ENCODE measurements at places on chromosomes 11 and 22.

DNA sequence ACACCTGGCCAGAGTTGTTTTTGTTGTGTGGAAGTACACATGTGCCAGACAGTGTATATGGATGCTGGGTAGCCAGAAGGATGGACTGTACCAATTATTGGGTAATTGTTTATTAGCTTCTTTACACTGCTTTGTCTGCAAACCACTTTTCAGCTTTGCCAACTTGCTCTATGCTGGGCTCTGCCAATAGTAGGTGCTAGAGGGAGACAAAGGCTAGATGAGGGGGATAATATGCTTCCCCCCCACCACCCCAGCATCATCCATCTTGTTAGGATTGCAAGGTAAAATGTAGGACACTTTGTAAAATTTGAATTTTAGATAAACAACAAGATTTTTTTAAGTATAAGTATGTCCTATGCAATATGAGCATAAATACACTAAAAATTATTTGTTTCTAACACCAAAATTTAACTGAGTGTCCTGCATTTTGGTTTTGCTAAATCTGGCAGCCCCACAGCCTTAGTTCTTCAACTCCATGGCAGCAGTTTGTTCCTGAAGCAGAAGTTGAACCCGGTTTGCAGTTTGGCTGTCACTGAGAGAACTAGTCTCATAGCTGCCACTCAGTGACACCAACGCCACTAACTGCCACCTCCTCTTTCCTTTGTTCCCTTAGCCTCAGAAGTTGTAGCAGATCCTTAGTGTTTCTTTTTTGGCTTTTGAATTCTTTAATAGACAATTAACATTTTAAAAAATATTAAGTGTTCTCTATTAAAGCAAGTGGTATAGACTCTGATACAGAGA is 78.8 kb downstream of the CCDC81 start:
- no peak for DNase-seq

DNA sequence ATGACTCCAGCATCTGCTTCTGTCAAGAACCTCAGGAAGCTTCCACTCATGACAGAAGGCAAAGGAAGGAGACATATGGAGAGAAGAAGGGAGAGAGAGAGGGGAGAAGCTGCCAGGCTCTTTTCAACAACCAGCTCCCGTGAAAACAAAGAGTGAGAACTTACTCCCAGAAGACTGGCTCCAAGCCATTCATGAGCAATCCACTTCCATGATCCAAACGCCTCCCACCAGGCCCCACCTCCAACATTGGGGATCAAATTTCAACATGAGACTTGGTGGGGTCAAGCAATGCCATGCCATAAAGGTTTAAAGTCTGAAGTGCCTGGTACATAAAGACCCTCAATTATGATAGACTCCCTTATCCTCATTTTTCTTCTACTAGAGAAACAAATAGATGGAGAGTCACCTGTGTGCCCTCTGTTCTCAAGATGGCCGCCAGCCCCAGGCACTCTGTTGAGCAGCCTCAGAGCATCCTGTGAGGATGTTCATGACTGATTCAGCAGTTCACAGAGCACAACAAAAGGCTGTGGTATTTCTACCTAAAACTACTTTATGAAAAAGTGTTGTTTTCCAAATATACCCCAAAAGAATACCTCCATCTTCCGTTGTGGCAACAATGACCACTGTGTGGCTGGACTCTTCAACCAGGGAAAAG is 69.0 kb upstream of the CRTAM start:
- DNase-seq, result no peak

DNA sequence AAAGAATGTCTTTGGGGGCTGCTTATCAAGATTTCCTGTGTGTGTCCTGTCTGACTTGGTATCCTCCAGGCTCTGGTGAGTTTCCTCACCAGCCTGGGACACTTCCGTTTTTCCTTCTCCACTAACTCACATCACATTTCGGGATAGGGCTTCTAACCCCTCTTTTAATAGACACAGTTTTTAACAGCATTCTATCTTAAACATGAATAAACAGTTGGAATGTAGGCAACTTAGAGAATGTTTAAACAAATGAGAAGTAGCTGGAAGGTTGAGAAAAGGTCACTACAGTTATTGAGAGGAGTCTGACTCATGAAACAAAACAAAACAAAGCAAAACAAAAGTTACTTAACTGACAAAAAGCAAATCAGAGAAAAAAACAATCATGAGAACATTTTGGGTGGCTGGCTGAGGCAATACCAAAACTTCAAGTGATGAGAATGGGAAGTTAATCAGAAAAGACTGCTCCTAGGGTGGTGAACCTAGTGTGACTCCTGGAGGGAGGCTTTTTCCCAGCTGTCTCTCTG is 64.7 kb upstream of the CTSC start:
- no peak for DNase-seq

DNA sequence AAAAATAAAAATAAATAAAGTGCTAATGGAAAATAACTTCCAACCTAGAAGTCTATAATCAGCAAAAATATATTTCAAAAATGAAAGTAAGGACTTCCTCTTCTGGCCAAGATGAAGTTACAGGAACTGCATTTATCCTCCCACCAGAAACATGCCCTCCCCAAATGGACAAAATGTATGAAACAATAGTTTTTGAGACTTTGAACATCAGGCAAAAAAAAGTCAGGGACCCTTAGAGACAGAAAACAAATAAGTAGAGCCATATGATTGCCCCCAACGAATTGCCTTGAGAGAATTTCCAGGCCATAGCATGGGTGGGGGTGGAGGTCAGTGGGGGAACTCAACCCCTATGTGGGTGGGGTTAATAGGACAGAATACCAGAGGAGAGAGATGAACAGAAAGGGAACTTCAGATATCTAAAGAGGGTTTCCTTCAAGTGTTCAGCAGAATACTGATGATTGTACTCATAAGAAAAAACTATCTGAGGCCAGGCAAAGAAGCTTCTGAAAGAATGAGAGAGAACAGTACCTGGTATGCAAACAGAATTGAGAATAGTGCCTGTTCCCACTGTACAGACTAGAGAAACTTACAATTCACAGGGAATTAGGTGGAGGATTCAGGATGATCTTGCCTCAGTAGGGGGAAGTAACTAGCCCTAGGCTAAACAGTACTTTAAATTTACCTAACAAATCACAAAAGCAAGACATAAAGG is 26.6 kb upstream of the IL10RA start:
- DNase-seq, result no peak

GRCh38 chr11:134432776-134433175 is 20.7 kb upstream of the B3GAT1 start:
- DNase-seq, result no peak
